ENCODE measurements at places on chromosomes 12 and 14.

GRCh38 chr12:88951177-88951576 lies 370.9 kb upstream of the KITLG start:
- no peak for DNase-seq

DNA sequence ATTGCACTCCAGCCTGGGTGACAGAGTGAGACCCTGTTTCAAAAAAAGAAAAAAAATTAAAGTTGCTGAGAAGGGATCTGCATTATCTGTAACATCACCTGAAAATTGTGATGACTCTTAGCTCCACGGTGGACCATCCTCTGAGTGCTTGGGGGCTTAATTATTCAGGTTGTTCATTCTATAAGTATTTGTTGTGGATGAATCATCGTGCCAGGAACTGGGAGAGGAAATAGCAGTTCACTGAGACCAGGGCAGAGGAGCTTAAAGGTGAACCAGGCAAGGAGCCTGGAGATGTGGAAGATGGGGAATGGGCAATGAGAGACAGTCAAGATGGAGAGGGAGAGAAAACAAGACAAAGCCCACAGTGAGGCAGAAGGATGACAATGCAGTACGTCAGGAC lies 25.5 kb upstream of the GSC start:
- DNase-seq = no peak

GRCh38 chr12:22333186-22333712 lies 1.3 kb downstream of the ST8SIA1 start:
- DNase-seq = peak; percentile 5

- DNase-seq = no peak
These were observed 120.9 kb upstream of the FOXN3 start for GRCh38 chr14:89537911-89538310.

DNA sequence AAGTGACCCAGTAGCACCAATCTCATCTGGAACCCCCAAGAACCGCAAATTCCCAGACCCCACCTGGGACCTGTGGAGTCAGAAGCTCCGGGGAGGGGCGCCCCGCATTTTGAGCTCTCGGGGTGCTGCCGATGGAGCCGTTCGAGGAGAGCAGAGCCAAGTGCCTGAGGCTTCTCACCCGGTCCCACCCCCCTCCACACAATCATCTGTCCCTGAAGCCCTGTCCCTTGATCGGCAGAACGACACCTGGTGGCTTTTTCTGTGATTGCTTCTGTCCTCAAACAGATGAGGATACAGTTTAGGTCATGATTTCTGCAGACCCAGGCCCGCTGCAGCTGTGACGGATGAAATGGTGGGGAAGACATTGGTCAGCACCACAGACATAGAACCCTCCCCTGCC lies 74.7 kb downstream of the NOC4L start:
- peak; percentile 52 for DNase-seq

DNA sequence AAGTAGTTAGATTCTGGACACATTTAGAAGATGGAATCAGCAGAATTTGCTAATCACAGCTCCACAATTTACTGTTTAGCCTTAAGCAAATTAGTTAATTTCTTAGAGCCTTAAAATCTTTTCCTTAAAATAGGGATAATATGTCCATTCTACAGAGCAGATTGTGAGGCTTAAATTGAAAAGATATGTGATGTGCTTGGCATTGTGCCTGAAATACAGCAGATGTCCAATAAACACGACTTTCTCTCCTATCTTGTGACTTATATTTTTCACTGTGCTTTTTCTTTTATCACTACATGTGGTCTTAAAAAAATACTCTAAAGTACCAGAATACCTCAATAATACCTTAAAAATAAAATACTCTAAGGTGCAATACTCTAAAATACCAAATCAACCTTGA lies 30.6 kb downstream of the CCER1 start:
- no peak for DNase-seq

- DNase-seq = peak; percentile 47
These were observed 626 bp downstream of the TXNDC16 start for GRCh38 chr14:52551696-52552062.

DNA sequence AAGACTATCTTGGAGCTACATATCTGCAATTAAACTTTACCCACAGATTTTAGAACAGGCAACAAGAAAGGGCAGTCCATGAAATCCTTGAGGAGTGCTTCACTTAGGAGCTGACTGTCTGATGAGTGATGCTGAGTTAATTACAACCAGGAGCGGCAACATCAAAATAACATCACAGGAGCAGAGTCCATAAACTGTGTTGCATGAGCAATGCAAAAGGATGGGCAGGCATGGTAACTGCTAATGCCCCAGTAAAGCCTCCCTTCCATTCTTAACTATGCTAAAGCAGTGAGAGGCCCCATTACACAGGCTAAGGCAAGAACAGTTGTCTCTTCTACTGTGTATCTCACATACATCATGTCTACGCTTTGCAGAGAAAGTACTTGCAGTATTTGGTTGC lies 156.6 kb downstream of the PAX9 start:
- no peak for DNase-seq

DNA sequence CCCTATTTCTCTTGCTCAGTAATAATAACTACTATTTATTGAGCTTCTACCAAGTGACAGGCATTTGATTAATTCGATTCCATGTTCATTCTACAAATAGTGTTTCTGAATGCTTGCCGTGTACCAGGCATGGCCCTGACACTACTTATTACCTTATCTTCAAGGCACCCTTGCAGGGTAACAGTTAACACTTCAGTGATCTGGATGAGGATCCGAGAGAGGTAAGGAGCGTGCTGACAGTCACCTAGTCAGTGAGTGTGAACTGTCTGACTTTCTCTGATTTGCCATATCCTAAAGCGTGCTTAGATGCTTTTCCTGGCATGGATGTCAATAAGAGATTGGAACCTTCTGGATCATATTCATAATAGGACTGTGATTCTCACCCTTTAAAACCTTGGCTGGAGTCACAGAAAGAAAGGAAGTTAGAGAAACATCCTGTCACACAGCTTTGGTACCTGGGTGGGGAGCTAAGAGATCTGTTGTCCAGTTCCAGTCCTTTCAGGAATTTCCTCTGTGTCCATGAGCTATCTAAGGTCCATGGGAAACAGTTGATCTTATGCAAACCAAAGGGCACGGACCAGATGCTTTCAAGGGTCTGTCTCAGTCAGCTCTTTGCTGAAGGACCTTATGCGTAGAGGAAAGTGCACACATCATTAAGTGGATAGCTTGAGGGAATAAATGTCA lies 54.8 kb downstream of the PPFIBP1 start:
- no peak for DNase-seq

GRCh38 chr12:112837629-112838197 lies 46.2 kb downstream of the RPH3A start:
- peak; percentile 77 for DNase-seq

DNA sequence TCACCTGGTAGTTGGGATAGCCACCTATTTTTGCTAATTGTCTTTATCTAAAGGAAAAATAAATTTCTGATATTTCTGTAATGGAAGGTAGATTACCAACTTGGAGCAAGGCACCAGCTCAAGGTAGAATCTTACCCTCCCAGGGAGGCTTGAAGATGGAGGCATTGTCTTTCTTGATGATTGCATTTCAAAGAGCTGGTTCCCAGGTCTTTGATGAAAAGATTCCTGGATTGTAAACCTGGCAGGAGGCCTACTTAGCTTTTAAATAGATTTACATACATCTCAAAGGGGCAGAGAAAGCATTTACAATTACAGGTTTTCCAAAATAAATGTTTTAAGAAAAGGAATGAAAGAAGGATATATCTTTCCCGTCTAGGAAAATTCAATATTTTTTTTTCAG lies 729.2 kb downstream of the LRFN5 start:
- DNase-seq = no peak

GRCh38 chr12:76764856-76765255 lies 941 bp downstream of the ZDHHC17 start:
- peak; percentile 7 for DNase-seq

GRCh38 chr12:28998662-28999120 lies 150.4 kb upstream of the FAR2 start:
- DNase-seq = peak; percentile 4

GRCh38 chr14:97138801-97139200 lies 341.6 kb downstream of the VRK1 start:
- no peak for DNase-seq

GRCh38 chr12:127381043-127381668 lies 885.8 kb upstream of the TMEM132C start:
- DNase-seq = peak; percentile 27

DNA sequence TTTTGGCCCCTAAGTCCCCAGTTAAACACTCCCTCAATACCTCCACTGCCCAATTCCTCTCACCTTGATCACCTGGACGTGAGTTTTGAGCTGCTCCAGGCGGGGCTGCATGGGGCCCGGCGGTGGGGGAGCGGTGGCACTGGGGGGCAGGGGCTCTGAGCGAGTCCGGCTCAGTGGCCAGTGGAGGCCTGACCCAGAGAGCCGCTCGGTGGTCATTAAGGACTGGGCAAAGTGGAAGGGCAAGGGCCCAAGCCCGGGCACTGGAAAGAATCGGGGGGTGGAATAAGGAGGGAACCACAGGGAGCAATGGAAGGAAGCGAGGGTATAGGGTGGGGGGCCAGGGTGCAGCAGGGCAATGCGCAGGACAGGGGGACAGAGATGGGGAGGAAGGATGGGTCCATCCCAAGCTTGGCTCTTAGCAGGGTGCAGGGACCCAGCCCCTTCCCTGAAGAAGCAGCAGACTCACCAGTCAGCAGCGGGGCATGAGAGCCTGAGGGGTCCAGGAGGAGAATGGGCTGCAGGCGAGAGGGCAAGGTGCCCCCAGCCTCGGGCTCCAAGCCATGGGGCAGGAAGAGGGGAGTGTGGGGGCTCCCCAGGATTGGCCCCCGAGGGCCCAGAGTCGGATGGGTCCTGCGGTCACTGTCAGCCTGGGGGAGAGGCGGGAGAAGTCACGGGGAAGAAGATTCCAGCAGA lies 22.2 kb downstream of the SLC48A1 start:
- DNase-seq = no peak

DNA sequence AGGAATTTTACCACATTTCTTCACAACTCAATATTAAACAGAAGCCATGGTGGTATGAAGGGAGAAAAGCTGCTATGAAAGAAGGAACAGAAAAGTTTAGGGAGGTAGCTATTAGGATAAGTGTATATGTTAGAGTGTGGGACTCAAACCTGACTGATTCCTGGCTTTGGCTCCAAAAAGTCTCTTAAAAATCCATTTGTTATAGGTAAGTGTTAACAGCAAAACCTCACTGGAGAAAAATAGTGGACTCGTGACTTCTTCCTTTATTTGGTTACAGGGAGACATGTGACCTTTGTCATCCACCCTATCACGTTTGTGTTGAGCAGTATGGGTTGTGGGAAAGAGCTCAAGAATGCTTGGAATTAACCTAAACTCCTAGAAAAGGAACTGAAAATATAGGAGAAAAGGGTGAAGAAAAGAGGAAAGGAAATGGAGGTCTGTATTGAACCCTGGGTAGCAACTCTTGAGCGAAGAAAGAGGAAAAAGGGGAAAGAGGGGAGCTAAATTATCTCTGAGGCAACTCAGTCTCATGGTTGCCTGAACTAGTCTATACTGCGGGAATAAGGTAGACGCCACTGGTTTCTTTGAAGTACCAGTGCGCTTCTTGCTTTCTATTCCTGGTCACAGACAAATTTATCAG lies 3.6 kb upstream of the EID3 start:
- peak; percentile 43 for DNase-seq

DNA sequence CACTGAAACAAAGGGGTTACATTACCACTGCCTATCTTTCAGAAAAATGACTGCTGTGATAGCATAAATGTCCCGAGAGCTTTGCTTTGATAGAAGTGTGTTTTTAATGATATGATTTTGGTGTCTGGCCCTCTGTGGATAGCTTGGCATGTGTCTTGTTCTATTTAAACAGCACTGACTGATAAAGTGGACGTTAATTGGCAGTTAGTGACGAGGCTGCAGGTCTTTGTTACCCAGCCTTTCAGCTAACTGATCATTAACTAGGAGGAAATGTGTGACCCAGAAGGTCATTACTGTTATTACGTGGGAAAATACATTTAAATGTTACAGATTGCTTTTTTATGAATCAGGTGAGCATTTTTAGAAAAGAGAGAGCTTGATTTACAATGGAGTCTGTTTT lies 428.3 kb downstream of the DIO2 start:
- no peak for DNase-seq

DNA sequence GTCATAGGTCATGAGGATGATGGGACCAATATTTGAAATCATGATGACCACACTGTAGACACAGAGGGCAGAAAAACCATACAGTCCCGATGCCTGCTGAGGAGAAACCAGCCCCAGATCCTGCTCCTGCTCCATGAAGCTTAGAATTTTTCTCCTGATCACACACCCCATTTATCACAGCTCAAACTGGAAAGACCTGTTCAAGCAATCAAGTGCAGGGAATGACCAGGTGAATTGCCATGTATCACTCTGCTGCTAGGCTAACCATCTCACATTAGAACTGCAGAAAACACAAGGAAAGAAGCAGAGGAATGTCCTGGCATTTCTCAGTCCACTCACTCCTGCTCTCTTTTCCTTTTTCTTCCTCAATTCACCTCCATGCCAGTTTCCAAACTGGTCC lies 18.1 kb downstream of the MANSC1 start:
- no peak for DNase-seq

DNA sequence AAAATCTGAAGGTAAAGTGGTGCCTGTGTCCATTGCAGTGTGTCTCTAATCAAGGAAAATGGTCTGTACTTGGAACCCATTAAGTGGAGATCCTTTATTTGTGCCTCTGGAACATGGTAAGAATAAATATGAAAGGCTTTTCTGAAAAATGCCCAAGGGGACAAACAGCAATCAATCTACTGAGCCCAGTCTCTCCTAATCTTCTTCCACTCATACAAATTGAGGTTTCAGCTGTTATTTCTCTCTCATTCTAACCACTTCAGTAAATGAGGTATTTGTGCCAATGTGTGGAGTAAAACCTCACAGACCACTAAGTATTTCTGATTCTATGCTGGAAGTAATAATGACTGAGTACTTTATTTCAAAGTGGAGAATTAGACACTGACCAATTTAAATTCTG lies 82.3 kb upstream of the ST8SIA1 start:
- no peak for DNase-seq

GRCh38 chr14:101054671-101055070 lies 151.1 kb upstream of the RTL1 start:
- DNase-seq = no peak

- DNase-seq = no peak
These were observed 99.2 kb downstream of the HEATR5A start for GRCh38 chr14:31320922-31321766.

- DNase-seq = no peak
These were observed 141.9 kb upstream of the PRKD1 start for GRCh38 chr14:30069536-30069935.

- no peak for DNase-seq
These were observed 6.0 kb downstream of the BICDL1 start for GRCh38 chr12:119994892-119995658.

All from suppressor macrophage (primary cell).